Left ventricle myocardium superior (tissue), 1 donor: ENCODE measurements at places on chromosomes 3 and 15.

DNA sequence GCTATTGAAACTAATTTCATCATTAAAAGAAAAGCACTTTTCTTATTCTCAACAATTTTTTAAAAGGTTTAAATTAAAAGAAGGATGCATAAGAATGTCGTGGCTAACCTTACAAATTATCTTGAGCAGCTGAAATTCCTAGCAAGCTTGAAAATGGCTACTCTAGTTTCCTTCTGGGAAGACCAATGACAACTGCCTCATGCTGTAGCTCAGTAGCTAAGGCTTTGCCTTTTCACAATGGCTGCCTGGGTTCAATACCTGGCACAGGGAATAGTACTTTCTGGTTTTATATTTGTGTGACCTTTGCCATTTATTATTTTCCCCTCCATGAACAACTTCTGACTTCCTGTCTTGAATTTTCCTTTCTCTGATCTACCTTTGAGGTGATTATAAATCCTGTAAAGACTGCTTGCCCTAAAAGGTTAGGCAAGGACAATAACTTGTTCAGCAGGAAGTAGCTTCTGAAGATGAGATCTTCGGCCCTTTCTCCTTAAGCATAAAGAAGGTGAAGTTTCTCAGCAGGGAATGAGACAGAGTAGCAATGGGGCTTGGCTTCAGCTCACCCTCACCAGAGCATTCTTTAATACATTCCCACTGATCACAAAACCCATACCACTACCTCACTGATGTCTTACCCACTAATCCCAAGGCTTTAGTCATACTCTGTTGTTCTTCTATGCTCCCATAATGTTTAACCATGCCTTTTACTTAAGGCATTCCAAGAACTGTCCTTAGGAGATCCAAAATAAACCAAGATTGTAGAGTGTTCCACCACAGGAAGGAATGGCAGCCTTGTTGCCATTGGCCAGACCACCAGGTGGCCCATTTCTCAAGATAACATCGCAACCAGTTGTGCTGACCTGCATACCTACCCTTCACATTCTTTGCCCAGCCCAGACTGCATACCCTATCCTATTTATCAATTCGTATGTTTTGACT lies 276.8 kb downstream of the ULK4 start:
- no peak for DNase-seq

DNA sequence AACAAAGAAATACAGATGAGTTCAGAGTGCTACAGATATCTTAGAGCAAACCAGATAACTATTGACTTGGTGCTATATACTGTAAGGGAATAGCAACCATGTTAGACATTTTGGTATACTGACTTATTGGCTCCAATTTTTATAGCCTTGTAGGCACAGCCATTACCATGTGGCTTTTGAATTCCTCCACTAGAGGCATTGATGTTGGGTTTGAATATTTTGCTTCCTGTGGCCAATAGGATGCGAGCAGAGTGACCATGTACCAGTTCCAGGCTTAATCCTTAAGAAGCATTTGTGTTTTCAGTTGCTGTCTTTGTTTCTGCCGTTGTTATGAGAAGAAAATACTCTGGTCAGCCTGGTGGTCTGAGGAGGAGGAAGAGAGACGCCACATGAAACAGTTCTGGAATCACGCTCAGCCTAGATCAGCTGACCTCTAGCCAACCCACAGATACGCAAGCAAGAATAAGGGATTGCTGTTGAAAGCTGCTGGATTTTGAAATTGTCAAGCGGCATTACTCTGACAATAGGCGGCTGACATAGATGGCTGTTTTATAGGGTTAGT lies 109.4 kb upstream of the TNIK start:
- no peak for DNase-seq

DNA sequence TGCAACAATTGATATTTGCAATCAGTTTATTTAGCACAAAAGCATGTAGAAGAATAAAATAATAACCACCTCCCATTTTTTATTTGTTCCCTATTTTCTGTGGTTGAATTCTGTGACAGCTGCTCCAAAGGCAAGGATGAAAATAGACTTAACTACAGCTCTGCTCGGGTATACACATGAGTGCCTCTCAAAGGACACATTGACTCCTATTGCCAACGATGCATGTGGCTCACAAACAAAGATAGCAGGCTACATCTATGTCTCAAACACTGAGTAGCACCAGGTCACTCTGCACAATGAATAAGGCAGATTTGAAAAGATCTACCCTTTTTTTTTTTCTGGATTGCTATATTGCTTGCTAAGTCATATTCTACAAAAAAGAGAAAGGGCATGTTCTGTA lies 612.9 kb downstream of the ROBO1 start:
- DNase-seq: no peak

DNA sequence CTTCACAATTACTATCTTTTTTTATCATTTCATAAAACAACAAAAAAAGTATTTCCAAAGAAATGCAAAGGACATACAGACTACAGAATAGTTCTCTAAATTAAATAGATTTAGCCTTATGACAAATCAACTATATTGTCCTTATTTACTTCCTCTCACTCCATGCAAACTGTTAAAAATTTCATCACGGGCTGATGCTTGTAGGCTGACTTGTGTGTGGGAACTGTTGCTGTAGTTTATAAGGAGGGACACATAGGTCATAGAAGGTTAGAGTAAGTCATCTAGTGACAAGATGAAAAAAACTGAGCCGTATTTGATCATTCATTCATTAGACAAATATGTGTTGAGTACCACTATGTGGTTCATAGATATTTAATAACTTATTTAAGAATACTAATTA lies 232.5 kb upstream of the TBL1XR1 start:
- no peak for DNase-seq

- no peak for DNase-seq
Measured at GRCh38 chr15:51049081-51049480, 45.6 kb downstream of the TNFAIP8L3 start.

- no peak for DNase-seq
Measured at GRCh38 chr3:194998417-194998816, 272.5 kb downstream of the XXYLT1 start.

GRCh38 chr3:45593708-45594601 lies 596 bp upstream of the LIMD1 start:
- peak; percentile 90 for DNase-seq

- DNase-seq: no peak
Measured at GRCh38 chr3:183619624-183620251, 15.7 kb upstream of the KLHL24 start.

- no peak for DNase-seq
Measured at GRCh38 chr3:181633556-181633955, 78.2 kb upstream of the SOX2 start.

- no peak for DNase-seq
Measured at GRCh38 chr3:37964716-37965115, 25.9 kb upstream of the VILL start.

GRCh38 chr3:140843656-140844055 lies 98.0 kb upstream of the SLC25A36 start:
- DNase-seq: no peak

GRCh38 chr15:39304931-39305728 lies 275.7 kb upstream of the THBS1 start:
- no peak for DNase-seq

- DNase-seq: no peak
Measured at GRCh38 chr3:43326891-43327581, 40.7 kb downstream of the SNRK start.

- DNase-seq: no peak
Measured at GRCh38 chr3:38662544-38662943, 13.1 kb upstream of the SCN5A start.

DNA sequence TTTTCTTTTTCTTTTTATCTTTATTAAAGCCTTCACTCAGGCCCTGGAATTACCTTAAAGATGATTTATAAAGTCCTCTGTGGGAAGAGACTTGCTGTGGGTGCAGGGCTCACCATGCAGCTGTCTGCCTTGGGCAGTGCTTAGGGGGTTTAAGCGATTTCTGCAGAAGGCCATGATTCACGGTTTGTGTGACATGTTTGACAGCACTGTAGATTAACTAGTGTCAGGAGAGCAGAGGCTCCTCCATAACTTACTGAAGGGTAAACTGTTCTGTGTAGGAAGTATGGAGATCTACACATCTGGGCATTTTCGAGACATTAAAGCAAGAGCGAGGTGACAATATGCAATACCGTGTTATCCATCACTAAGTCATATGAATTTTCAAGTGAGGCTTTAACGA lies 137.7 kb downstream of the LRIG1 start:
- no peak for DNase-seq

- DNase-seq: no peak
Measured at GRCh38 chr3:191963182-191963581, 502.2 kb downstream of the PYDC2 start.

- no peak for DNase-seq
Measured at GRCh38 chr3:86938416-86939105, 52.4 kb downstream of the VGLL3 start.

DNA sequence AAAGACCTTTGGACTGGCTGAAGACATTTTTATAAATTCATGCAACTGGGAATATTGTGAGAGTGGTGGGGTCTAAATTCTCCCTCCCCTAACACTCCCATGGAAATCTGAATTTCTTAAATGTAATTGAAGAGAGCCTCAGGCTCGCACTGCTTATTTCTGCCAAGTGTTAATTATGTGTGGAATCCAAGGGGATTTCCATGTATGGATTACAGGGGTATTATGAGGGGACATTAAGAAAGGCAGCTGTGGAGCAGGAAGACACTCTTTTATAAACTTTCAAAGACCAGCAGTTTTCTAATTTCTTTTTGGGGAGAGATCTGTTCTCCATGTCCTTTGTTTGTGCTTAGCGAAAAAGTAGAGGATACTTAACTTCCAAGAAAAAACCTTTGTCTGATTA lies 152.1 kb upstream of the TBL1XR1 start:
- DNase-seq: no peak

DNA sequence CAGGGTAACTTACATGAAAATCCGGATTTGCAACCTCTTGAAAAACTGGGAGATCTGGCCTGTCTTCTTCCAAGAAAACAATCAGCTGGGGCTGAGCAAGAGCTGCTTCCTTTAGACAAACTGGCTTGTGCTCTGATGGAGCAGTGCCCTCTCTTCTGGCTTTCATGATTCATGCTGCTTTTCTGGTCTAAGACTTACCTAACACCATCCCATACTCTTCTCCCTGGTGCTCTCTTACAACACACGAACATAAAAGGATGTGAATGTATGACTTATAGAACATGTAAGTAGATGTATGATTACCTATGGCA lies 9.9 kb downstream of the TJP1 start:
- DNase-seq: no peak

GRCh38 chr15:96796841-96797240 lies 466.3 kb downstream of the NR2F2 start:
- DNase-seq: no peak

DNA sequence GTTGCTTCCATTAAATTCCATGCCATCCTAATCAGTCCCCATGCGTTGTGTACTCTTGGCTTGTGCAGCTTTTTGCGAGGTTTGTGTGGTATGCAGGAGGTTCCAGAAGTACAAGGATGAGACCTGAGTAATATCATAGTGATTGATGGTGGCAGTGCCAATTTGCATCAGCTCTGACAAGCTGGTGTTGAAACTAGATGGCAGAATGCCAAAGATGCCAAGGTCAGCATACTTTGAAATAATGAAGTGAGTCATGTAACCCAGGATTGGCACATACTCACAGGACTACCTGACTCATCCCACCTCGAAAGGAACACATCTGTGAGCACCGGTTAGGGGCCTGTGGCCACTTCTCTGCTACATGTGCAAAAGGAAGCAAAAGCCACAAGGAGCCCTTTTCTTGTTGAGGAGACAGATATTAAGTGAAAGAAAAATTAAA lies 14.3 kb downstream of the KAT2B start:
- no peak for DNase-seq

DNA sequence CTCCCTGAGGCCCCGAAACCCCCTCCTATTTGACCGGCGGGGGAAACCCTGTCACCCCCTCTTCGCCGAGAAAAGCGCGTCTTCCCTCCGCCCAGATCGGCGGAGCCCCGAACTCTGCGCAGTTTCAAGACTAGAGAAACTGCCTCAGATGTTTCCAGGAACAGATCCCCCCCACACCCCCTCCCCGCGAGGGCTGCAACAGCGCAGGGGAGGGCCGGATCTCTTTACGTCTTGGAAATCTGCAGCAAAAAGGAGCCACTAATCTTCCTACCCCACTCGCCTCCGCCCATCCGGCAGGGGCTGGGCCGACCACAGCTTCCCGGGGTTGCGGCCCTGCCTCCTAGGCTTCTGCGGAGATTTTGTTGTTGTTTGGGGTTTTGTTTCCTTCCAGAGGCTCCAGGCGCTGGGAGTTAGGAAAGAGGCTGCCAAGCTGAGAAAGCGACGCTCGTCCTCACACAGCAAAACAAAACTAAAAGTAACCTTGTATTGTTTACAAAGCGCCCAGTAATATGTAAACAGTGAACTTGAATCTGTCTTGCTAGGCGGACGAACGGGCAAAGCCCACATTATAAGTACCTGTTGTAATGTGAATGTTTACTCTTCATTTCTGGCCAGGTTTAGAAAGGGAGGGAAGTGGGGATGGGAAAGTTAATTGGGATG lies 2.2 kb downstream of the FOXB1 start:
- no peak for DNase-seq

GRCh38 chr3:64578062-64578770 lies 109.6 kb downstream of the ADAMTS9 start:
- DNase-seq: no peak

DNA sequence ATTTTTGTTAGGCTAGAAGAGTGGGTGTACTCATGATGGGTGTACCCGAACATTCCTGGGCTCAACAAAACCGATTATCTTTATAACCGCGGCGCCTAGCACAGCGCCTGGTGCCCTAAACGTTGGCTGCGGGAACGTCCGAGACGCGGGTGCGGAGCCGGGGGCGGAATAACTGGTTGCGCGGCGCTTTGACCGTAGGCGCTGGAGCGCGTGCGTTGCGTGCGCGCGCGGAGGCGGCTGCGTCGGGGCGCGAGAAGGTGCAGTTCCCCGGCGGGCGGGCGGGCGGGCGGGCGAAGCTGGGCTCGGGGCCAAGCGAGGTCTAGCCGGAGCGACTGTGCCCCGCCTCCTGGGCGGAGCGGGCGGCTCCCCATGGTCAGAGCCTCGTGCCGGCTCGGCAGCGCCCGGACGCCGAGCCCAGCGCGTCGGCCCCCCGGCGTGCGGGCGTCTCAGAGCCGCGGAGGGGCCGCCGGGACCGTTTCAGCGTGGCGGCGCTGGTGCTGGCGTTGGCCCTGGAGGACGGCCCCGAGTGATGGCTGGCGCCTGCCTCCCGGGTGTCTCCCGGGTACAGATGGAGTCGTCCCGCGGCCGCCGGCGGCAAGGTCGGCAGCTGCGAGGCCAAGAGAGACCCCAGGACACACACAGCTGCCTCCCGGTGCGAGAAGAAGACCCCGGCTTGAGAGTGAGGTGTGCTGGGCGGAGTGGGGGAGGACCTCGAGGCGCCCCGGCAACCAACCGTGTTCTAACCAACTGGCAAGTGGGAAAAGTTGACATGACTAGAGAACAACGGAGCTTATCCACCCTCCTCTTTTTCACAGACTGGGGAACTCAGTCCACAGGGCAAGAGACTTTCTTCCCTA lies at the start of gene PLAAT1:
PLAAT1 (plus strand) TSS at position 373 of the 857 bp plus-strand sequence. CDS start 14,429 bp downstream, outside the sequence.
- peak; percentile 87 for DNase-seq
